ENCODE measurements at places on chromosomes 7 and 10.

GRCh38 chr7:41232086-41232485, 470.8 kb downstream of the INHBA start:
- DNase-seq = no peak

- no peak for DNase-seq
Measured at GRCh38 chr10:102770108-102770482, 26.3 kb downstream of the WBP1L start.

DNA sequence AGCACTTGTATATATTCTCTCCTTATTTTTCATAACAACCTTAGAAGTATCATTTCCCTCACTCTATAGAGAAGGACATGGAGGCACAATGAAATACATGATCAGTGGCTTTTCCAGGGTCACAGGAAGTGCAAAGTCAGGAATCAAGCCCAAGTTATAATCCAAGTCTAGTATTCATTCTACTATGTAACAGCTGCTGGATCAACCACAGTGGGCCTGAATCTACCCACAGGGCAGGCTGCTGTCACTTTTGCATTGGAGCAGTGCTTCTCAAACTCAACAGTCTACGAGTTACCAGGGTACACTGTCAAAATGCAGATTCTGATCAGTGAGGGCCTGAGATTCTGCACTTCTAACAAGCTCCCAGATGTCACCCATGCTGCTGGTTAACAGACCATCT, 18.3 kb downstream of the ZDHHC16 start:
- no peak for DNase-seq

DNA sequence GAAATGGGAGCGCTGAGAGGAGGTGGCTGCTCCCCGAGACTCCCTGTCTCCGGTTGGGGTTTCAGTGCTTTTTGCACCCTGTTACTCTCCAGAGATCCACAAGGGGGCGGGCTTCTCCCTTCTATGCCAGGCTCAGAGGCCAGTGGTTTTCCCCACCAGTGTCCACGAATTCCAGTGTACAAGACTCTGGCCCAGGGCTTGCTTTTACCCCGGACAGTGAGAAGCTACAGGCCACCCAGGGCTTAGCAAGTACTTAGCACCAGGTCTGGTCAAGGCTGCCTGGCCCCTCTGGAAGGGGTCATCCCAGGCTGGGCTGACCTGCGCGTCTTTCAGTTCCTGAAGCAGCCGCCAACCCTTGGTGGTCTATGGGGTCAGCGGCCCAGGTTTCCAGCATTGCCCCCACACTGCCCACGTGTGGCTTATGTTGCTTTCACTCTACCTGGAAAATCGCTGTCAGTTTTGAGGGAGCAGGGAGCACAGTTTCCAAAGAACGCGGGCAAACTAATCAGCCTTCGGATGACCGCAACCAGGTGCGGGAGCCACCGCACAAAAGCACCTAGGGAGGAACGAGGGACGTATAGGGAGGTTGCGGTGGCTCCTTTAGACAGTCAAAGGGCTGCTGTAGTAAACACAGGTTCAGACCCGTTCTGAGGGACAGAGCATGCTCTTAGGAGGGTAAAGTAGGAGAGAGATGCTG, 6.8 kb downstream of the CYP26A1 start:
- DNase-seq = peak; percentile 62

DNA sequence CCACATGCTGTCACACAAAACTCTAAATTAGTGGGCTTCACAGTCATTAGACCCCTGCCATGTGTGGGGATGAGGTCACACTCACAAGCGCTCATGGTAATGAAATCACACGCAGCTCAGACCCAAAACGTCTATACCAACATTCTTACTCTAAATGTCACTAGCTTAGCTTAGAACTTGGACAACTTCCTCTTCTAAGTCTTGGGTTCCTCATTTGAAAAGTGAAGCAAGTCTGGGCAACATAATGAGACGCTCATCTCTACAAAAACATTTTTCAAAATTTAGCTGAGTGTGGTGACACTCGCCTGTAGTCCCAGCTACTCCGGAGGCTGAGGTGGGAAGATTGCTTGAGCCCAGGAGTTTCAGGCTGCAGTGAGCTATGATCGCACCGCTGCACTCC, 92.7 kb upstream of the MACROH2A2 start:
- no peak for DNase-seq

- no peak for DNase-seq
Measured at GRCh38 chr10:69130251-69130650, 6.3 kb downstream of the VPS26A start.

GRCh38 chr7:100171087-100171681, 2.8 kb upstream of the GAL3ST4 start:
- no peak for DNase-seq

DNA sequence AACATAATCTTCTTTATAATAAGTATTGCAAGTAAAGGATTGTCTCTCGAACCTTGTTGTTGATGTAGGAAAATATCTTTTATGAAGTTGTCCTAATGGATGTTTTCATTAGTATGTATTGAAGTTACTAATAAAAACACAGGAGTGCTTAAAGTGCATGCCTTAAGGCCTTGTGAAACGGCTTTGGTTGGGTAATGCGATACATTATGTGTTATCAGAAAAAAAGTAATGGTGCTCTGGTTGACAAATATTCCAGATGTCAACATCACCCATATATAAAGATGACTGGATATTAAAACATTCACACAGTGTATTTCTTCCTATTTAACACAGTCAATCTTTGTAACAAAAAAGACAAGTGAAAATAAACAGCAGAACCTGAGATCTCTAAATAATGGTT, 310.7 kb downstream of the PRKG1 start:
- DNase-seq = no peak

DNA sequence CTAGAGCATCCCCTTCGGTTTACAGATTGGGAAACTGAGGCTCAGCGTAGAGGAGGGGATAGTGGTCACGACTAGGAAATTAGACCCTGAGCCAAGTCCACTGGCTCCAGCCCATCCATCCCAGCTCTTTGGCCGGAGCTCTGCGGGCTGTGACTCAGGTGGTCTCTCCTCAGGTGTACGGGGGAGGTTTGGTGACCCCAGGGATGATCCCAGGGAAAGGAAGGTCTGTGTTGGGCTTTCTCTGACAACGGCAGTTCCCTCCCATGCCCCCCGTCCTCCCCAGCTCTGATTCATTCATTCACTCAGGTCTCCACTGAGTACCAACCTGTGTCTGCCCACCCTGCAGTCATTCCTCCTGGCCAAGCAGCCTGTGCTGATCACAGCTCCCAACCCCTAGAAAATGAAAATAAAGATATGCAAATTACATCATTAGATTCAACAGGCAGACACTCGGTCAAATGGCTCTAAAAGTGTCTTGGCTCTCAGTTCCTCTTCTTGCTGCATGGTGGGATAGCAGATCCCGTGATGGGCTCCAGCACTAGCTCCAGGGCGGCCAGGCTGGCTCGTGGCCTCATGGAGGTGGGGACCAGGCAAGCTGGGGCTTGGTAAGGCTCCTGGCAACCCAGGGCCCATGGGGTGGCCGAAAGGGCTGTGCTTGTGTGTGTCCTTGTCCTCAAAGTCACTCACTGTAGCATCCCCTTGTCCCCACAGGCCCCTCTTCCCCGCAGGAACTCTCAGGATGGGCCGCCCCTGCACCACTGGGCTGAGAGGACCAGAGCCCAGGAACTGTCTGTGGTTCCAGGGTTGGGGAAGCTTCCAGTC, 37.8 kb downstream of the CLRN3 start:
- no peak for DNase-seq

- DNase-seq = no peak
Measured at GRCh38 chr7:41222746-41223145, 480.1 kb downstream of the INHBA start.

DNA sequence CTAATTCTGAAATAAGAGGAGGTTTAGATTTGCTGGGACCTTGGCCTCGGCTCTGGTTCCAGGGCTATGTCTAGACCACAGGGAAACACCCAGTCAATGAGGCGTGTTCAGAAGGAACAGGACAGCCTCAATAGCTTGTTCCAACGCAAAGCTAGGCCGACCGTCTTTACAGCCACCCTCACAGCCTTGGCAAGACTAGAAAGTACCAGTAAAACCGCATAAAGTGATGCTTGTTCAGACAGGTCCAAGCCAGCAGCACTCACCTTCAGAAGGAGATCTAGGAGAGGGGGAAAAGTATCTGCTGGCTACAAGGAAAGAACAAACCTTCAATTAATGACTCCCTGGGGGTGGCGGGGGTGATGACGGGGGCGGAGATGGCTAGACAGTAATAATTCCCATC, 50.1 kb upstream of the LMTK2 start:
- DNase-seq = no peak

DNA sequence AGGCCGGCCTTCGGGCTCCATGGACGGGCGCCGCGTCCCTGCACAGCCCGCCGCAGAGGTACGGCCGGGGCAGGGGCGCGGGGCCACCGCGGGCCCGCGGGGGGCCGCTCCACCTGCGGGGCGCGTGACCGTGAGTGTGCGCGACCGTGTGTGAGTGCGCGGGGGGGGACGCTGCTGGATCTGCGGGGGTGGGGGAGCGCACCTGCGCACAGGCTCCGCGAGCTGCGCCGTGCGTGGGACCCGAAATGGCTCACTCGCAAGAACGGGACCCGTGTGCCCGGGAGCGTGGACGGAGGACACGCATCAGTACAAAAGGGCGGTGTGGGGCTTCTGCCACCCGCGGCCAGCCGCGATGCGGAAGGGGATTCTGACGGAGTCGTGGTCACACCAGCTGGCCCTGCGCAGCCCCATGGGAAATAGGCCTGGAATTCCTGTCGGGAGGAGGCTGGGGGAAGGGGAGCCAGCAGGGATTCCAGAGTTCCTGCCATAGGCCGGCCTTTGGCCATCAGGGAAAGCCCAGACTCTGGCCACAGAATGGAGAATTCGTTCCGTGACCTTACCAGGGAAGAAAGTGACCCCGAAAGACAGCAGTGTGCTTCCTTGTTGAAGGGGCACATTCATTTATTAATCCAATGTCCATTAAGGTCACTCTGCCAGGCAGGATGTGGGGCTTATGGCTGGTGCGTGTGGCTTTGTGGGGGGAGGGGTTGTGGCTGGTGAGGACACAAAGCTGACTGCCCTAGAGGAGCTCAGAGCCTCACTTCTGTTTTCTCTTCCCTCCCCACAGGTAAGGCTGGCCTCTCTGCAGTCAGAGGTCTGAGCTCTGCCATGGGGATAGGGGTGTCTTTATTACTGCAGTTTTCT, 494 bp downstream of the REPIN1 start:
- DNase-seq = peak; percentile 42

DNA sequence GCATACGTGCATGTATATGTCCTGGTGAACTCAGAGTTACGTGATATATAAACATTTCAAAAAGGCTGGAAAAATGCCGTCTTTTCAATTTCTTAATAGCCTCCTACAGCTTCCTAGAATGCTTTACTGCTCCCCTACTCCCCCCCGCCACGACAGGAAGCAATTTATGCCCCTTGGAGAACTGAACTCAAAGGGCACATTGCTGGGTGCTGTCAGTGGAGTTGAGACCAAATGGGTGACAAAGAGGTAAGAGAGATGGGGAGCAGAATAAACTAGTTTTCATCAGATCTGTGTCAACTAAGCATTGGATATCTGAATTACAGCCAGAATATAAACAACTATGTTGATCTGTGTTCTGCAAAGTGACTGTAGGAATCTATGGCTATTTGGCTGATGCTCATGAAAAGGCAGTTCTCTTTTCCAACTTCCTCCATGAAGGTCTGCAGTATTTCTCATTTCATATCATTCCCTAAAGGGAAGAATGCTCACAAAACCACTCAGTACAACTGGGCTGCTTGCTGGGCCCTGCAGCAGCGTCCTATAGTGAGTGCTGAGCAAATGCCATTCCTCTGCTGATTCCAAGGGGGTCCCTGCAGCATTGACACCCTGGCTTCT, 171.3 kb upstream of the HPS1 start:
- DNase-seq = no peak

GRCh38 chr10:104353325-104354048, at the start of gene CFAP58:
Gene CFAP58, plus strand, starts transcription at chr10:104353833. Its CDS starts 65 bp downstream, at chr10:104353898.
- peak; percentile 91 for DNase-seq

DNA sequence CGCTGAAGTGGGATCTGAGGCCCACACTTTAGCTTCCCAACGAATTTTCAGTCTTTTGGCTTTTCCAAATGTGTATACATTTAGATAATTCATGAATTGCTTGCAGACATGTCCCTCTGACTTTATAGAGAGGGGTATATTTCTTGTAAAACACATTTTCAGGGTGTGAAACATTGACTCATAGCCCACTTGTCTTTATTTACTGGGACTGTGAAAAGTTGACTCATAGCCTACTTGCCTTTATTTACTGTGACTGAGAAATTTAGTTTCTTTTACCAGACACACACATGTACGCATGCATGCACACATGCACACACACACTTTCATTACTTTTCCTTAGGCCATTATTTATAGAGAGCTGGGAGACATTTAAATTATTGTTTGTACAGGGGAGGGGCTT, 79.1 kb downstream of the VTI1A start:
- DNase-seq = no peak

- no peak for DNase-seq
Measured at GRCh38 chr7:47400001-47400400, 181.9 kb downstream of the TNS3 start.

GRCh38 chr7:156257904-156258303, 382.7 kb upstream of the RNF32 start:
- DNase-seq = no peak

DNA sequence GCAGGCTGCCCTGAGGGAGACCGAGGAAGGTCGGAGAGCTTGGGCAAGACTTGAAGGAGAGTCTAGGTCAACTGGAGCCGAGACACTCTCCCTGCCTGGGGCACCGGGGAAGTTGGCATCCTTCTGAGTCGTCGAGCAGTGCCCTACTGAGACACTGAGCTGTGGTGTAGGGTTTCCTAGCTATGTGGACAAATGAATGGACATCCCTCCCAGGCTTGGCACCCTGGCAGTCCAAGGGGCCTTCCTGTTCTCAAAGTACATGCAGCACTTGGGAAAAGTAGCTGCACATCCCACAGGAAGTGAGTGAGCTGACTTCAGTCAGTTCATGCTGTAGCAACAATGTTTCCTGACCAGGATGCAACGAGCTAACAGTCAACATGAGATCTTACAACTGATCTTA, 57.2 kb upstream of the INPP5A start:
- no peak for DNase-seq

- no peak for DNase-seq
Measured at GRCh38 chr7:132051311-132051710, 494.9 kb upstream of the PODXL start.

GRCh38 chr10:112250555-112250954, 32.6 kb upstream of the TECTB start:
- no peak for DNase-seq

GRCh38 chr7:101899616-101900015, 82.2 kb downstream of the CUX1 start:
- no peak for DNase-seq

- DNase-seq = no peak
Measured at GRCh38 chr7:142442396-142442795, 184.5 kb upstream of the PRSS58 start.

DNA sequence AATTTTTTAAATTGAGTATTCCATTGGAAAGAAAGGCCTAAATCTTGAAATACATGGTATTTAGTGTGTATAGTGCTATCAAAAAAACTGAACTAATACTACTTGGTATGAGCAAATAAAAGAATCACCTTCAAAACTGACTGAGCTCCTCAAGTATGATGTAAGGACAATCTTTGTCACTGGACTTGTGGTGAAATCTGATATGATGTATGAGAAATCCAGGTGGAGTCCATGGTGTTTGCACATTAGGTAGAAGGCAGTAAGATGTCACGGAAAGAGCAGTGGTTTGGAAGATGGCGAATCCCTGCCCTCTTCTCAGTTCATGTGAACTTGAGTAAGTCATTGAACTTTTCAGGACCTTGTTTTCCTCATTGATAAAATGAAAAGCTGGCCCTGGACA, 62.1 kb upstream of the COL1A2 start:
- DNase-seq = no peak
